Activated T-cell treated with anti-CD3 and anti-CD28 coated beads for 1 hour (primary cell): ENCODE measurements at places on chromosomes 11 and 22.

- DNase-seq: no peak
These were observed 16.4 kb upstream of the SYVN1 start for GRCh38 chr11:65150509-65151299.

- no peak for DNase-seq
These were observed 51.5 kb downstream of the IRAG1 start for GRCh38 chr11:10641912-10642697.

- no peak for DNase-seq
These were observed 22.6 kb upstream of the TTLL12 start for GRCh38 chr22:43209523-43209890.

GRCh38 chr11:99545616-99546015 lies 524.9 kb downstream of the CNTN5 start:
- no peak for DNase-seq

- DNase-seq: no peak
These were observed 25.9 kb downstream of the CASP12 start for GRCh38 chr11:104872393-104872792.

GRCh38 chr11:22340701-22341587 lies 2.8 kb downstream of the SLC17A6 start:
- no peak for DNase-seq

GRCh38 chr22:26887456-26887855 lies 230.1 kb downstream of the MIAT start:
- no peak for DNase-seq
